ENCODE measurements at places on chromosomes 7 and 10.

GRCh38 chr7:153188161-153188560, 428.6 kb downstream of the ACTR3B start:
- no peak for DNase-seq

GRCh38 chr7:141674702-141675101, 27.3 kb downstream of the DENND11 start:
- DNase-seq = no peak

DNA sequence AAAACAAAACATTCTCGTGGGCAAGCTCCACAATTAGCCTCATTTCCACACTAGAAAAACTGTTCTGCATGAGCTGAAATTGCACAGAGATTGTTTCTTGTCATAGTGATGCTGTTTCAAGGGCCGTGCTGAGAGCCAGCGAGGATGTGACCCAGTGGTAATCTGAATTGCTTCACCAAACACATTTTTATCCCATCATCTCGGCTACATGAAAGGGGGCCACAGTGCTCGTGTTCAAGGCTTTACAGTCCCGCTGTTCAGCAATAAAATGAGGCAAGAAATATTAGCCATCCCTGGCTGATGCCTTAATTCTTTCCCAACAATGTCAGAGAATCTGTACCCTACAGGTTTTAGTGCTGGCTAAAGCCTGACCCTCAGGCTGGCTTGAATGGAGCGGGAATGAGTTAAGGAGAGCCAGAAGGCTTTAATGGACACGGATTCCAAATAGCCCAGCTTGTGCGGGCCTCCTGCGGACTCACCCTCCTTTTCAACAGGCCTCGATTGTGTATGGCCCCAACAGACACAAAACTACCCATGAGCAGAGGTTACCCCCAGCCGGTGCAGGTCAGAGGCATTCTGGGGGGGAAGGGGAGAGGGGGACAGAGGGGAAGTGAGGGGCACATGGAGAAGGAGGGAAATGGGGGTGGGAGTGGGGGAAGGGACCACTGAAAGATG, 2.0 kb upstream of the GDF10 start:
- no peak for DNase-seq

DNA sequence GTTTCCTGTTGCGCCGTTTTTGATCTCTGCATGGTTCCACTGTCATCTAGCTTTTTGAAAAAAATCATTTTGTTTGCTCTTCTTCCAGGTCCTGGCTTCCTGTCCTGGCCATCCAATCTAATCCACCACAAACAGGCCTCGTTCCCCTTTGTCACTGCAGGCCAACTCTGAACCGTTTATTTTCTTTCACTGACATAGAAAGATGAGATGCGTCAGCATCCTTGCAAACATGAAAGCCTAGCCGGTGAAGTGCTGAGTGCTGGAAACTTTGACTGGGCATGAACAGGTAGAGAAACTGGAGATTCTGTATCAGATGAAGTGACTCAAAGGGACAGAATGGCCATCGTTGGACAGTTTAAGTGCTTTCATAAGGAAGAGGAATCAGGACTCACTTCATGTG, 1247.8 kb downstream of the TYW1 start:
- no peak for DNase-seq

- DNase-seq = peak; percentile 15
Measured at GRCh38 chr10:115129752-115130151, 36.6 kb downstream of the ATRNL1 start.
